ENCODE measurements at places on chromosomes 16 and 17.

DNA sequence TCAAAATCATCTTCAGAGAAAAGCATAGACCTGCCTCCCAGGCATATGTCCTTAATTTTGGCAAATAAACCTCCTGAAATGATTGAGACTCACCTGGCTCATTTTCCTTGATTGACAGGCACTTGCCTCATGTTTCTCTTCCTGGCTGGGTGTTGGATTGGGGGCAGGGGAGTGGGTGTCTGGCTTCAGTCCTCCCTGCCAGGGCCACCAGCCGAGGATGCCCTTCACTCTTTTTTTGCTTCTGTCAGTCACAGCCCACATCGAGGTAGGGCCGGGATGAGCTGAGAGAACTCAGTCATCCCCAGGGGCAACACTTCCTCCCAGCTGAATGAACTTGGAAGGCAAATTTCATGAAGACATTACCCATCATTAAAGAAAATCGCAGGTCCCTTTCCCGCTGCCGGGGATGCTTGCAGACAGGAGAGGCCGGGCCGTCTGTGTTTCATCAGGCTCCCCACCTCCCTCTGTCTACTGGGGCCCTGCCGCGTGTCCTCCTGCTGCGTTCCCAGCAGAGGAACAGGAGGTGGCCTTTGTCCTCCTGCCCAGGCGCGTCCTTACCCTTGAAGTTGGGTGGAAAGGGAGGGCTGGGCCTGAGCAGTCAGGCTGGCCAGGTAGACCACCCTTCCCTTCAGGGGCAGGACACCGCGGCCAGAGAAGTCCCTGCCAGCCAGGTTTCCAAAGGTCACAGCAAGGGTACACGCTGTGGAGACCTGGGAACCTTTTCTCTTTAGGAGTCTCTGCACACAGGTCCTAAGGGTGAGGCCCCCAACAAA is 11.2 kb upstream of the DNAH17 start:
- no peak for DNase-seq

GRCh38 chr16:81251871-81252270 is 13.4 kb downstream of the BCO1 start:
- DNase-seq, result no peak

DNA sequence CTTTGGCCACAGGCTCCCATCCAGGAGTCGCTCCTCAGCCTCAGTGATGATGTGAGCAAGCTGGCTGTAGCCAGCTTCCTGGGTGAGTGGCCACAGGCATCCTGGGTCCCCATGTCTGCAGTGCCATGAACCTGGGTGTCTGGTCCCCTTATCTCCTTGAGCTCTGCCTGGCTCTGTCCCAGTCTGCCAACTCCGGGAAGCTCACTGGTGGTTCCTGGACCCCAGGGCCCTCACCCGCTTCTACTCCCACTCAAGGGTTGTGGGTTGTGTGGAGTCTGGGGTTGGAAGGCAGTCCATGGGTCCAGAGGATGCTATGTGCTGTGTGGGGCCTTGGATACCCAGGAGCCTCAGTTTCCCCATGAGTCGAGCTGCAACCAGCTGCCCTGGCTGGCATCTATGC is 11.7 kb upstream of the SMIM5 start:
- DNase-seq, result no peak

GRCh38 chr16:27264151-27264550 is 4.4 kb downstream of the NSMCE1 start:
- DNase-seq, result peak; percentile 57

- no peak for DNase-seq
Observed at GRCh38 chr16:28103516-28104170, 40.1 kb upstream of the GSG1L start.

- no peak for DNase-seq
Observed at GRCh38 chr16:23595246-23595950, 718 bp downstream of the NDUFAB1 start.

DNA sequence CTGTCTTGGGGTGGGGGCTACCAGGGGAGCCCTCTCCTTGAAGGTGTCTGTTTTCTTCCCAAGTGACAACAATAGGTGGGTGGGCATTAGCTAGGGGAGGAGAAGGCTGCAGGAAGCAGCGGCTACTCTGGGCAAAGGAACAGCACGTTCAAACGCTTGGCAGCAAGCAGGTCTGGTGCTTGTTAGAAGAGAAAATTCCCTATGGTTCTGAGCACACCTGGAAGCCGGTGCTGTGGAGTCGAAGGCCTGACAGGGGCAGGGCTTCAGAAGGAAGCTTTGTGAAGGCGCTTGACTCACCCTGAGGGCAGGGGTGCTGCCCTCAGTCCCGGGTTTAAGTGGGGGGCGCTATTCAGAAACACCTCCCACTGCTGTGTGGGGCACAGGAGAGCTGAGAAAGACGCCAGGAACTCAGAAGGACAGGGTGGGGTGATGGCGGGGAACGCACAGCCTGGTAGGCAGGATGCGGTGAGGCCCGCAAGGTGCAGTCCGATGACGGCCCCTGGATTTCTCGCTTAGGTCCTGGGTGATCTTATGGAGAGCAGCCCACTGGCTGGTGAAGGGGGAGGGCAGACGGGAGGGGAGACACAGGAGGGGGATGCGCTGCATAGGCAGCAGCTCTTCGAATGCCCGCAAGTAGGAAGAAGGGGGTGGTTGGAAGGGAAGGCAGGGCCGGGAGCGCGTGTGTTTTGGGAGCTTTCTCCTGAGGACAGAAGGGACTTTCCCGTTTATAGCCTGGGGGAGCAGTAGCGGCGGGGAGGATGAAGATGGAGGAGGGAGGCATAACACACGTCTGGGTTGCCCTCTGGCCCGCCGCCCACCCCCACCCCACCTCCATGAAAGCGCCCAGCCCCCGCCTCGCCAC is 3.2 kb downstream of the GJD3 start:
- DNase-seq, result no peak

GRCh38 chr17:74960570-74961342 is 11.8 kb downstream of the HID1 start:
- peak; percentile 31 for DNase-seq

DNA sequence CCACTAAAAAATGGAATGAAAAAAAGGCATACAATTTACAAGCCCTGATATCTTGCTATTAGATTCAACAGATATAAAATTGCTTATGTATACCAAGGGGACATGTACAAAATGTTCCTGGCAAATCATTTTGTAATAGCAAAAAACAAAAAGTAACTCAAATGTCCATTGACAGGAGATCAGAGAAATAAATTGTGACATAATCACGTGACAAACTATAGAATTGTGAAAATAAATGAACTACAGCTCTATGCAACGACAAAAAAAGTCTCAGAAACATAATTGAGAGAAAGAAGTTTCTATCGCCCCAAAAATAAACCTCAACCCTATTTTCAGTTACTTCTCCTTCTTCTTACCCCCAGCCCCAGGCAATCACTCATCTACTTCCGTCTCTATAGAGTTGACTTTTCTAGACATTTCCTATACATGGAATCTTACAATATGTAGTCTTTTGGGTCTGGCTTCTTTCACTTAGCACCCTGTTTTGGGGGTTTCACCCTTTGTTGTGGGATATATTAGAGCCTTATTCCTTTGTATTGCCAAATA is 12.1 kb upstream of the ACE start:
- DNase-seq, result no peak
